ENCODE measurements at places on chromosomes 11 and 22.

DNA sequence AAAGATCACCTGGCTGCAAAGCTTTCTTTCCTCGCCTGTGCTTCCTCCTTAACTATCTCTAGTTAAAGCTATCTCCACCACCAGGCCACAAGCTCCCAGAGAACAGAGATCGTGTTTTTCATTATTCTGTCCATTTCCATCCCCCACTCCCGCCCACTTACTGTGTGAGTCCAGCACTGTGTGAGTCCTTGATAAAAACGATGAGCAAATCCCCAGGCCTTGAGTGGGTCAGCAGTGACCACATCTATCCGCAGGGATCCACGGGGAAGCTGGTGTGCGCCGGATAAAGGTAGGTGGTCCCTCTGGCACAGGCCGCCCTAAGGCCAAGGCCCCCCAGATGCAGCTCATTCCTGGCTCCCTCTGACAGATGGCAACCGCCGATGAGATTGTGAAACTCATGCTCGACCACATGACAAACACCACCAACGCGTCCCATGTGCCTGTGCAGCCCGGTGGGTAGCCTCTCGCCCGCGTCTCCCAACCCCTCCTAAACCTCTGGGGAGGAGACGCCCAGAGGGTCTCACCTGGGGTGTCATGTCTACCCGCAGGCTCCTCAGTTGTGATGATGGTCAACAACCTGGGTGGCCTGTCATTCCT, 9.3 kb downstream of the TKFC start:
- DNase-seq = no peak

DNA sequence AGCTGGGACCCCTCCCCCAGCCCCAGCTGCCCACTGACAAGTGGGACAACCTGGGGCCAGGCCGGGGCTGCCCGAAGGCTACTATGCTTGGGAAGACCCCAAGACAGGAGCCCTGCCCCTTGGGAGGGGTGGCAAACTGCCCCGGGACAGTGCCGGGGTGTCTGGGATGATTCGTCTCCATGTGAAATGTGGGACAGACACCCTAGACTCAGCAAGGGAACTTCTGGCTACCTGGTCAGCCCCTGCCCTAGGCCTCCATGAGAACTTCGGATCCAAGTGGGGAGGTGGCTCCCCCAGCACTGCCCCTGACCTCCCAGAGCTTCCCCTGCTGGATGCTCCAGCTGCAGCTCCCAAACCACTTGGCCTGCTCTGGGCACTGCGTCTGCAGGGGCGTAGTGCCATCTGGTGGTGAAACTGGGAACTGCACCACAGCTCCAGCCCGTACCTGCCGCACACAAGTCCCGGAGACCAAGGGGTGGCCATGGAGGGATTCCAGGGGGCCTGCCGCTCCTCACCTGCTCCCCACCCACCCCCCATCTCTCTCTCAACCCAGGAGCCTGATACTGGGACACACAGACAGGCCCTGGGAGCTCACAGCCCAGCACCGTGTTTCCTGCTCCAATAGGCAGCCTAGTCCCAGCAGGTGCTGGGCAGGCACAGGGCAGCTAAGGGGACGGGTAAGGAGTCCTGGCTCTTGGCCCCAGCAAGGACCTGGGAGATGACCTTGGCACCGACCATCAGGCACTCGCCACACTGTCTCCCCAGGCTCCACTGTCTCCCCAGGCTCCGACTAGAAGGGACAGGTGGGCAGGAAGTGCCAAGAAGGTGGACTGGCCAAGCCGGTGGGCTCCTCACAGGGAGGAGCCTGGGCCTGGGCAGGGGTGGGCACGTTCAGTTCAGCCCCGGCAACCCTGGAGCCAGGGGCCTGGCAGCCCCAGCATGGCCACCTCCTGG, 194.1 kb downstream of the IGLL1 start:
- peak; percentile 56 for DNase-seq

DNA sequence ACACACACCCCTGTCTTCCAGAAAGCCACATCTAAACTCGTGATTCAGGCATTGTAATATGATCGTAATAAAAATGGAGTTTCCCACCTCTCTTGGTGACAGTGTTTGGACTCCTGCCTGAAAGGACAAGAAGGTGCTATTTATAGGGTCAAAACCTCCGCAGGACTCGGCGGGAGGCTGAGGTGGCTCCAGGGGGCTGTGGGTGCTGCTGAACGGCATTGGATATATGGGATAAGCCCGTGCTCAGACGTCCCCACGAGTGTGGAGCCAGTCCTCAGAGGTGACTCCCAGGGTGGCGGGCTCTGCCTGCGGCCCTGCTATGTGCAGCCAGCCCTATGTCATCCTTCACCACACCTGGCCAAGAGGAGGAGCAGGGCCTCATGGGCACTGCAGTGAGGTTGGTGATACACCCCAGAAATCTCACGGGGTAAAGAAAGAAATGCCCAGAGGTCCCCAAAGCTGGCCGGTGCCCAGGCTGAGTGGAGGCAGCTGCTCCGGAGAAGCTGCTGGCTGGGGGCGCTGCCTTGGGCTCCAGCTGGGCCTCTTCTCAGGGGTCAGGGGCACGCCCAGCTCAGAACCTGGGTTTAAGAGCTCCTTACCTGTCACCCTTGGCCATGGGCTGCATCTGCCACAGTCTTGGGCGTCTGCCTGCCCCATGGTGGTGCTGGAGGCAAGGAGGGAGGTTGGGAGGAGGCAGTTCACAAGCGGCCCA, 5.1 kb upstream of the OSBPL5 start:
- DNase-seq = no peak

DNA sequence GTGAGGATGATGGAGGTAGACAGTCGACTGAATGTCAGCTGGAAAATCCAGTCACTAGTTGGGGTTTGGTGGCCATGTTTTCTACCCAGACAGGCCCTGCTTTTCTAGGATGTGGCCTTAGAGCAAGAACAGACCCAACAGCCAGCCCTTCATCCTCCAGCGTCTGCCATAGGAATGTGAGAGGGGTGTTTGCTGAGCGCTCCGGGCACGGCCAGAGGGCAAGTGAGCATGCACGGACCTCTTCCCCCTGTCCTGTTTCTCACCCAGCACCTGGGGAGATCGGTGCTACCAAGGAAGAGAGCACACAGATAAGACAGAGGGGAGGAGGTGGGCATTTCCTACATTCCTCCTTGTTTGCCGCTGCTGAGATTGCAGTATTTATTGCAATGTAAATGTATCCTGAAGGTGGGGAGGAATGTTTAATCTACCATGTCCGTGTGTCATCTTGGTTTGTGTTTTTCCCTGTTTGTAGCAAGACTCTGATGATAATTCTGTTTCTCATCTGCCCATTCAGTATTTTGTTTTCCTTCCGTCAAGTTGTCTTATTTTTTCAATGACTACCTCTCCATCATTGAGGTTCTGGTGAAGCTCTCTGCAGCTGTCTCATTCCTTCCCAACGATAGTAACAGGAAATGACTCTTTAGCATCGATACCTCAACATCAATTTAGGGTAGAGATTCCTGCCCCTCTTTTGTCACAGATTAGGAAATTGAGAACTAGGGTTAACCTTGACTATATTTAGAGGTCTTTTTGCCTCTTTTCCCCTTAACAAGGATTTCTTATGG, 4.9 kb upstream of the ATF4 start:
- no peak for DNase-seq

- no peak for DNase-seq
Measured at GRCh38 chr11:84128840-84129239, 842.7 kb upstream of the CCDC90B start.

GRCh38 chr22:45529105-45529504, 26.4 kb downstream of the FBLN1 start:
- DNase-seq = no peak

Measured in activated CD8-positive, alpha-beta memory T cell treated with anti-CD3 and anti-CD28 coated beads for 4 hours (primary cell).